ENCODE measurements at places on chromosomes 5 and 9.

- no peak for DNase-seq
Measured at GRCh38 chr9:129335464-129336129, 157.5 kb upstream of the IER5L start.

GRCh38 chr5:111511831-111512374, 432 bp downstream of the STARD4 start:
- no peak for DNase-seq

- no peak for DNase-seq
Measured at GRCh38 chr5:160317434-160317833, 5.1 kb upstream of the CCNJL start.

GRCh38 chr9:116381350-116381749, 227.8 kb downstream of the PAPPA start:
- DNase-seq = no peak

DNA sequence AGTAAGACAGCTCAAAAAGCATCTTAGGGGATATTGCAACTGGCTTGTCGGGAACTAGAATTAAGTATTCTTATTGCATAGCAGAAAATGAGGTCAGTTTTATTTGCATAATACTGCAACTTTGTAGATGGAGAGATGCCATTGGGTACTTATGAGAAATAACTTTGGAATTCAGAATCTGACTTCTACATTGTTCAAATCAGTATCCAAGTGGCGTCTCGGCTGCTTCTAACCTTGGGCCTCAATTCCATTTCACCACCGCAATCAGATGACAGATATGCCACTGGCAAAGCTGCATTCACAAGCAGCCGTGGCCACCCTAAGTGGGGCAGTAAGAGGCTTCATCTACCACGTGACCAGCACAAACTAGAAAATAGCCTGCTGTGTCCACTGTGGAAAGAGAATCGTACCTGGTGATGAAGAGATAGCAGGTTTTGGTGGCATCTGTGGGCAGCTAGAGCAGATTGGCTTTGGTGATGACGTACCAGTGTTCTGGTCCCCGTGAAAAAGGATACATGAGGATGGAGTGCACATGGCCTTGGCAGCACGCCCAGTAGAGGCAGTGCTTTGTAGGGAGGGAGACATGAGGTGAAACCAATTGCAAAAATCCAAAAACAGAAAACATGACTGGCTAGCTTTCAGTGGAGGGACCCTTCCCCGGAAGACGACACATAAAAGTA, 116.6 kb downstream of the KLHL3 start:
- DNase-seq = no peak

DNA sequence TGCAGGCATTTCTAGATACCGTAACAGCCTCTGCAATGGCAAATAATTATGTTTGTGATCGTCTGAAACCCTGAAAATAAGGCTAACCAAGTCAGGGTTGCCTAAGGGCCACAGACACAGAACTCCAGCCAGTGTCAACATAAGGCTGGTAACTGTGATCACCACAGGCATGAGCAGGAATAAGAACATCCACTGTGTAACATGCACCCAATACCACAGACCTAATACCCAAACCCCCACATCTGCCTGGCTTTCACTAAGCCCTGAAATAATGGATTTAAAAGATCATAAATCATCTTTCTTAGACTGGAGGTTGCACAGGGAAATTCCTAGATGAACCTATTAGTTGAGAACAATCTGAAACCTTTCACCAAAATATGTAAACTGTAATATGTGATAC, 394.5 kb downstream of the NFIB start:
- no peak for DNase-seq

DNA sequence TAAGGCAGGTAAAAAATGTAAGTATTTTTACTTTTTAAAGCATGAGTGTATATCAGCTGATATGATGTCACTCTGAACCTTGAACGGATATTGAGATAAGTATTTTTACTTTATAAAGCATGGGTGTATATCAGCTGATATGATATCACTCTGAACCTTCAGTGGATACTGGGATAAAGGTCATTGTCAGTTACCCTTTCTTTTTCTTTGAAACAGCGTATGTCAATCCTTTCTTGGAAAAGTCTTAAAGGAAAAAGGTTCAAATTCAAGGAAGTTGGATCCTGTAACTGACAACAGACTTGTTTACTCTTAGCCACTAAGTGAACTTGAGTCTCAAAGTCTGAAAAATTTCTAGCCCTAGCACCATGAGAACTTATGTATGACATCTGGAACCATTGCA, 61.7 kb upstream of the IFNK start:
- no peak for DNase-seq

DNA sequence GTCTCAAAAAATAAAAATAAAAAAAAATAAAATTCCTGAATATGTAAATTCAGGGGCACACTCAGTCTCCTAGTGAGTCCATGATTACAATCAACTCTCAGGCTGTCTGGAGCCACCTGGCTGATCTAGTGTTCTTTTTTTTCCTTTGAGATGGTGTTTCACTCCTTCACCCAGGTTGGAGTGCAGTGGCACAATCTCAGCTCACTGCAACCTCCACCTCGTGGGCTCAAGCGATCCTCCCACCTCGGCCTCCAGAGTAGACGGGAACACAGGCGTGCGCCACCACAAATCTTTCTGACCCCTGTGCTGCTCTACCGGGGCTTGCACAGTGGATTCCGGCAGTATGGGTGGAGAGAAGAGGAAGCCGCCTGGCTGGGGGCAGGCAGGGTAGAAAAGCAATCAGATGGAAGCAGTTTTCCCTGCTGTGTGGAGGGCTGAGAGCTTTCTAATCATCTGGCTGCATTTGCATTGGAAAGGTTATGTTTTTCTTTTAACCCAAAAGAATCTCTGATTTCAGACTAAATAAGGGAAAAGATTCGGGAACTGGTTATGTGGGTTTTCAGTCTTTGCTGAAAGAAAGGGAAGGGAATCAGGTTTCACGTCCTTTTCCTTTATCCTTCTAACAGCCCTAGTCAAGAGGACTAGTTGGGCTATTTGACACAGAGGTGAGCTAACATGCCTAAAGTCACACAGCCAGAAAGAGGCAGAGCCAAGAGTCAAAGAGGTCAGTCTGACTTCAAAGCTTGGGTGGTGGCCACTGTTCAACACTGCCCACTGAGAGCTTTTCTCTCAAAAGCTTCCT, 26.3 kb upstream of the CORO2A start:
- no peak for DNase-seq

- no peak for DNase-seq
Measured at GRCh38 chr5:10452768-10453331, 11.2 kb downstream of the ROPN1L start.

- no peak for DNase-seq
Measured at GRCh38 chr5:149422366-149423048, 43.4 kb upstream of the IL17B start.

- DNase-seq = no peak
Measured at GRCh38 chr9:89956907-89957306, 352.1 kb downstream of the GADD45G start.

Data from activated T-cell treated with anti-CD3 and anti-CD28 coated beads, Interleukin-2, amount 50 U/mL, for 1 hour (primary cell).